ENCODE measurements at places on chromosomes 2 and 18.

DNA sequence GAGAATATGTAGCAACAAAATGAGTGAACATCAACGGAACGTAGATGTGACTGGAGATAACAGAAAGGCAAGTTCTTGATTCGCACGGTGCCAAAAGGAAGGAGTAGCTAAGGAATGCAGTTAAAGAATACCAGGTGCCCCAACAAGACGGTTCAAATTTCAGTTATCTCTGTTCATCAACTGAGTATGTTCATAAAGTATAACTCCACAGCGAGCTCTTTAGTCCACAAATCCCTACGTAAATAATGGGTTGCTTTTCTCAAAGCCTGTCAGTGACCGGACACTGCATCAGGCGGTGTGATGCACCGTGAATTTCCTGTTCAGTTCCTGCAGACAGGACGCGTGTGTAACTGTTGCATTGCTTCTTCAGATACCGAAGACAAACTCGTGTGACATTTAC, 91.8 kb downstream of the NOL10 start:
- no peak for DNase-seq

- no peak for DNase-seq
Measured at GRCh38 chr2:62383846-62384245, 122.1 kb downstream of the TMEM17 start.

DNA sequence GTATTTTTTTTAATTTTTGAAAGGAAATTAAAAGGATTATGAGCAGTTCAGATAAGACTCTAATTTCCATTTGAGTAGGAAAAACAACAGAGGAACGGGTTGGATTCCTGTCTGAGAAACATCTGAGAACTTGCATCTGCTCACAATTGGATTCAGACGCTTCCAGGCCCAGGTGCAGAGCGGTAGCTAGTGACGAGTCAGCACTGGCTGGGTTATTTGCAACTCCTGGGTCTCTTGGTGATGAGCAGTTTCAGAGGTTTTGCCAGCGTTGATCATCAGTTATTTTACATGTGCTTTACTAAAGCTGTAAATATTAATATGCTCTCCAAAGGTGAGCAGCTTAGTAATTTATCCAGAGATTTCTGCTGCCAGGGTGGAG, 39.1 kb upstream of the B3GNT7 start:
- DNase-seq = no peak

DNA sequence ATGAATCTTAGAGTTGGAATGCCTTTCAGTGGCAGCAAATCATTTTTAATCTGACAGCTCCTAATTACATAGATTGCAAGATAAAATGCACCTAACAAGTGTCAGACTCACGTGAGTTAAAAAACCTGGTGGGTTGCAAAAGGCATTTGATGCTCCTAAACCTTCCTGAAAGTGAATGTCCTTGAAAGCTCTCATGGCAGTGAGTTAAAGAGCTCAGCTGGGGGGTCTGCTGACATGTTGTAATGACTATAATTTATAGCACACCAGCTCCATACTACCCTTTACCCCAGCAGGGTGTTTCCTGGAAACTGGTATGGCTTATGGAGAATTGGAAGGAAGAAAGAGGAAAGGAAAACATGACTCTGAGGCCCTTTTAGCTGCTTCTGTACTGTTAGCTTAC, 91.9 kb upstream of the CAVIN2 start:
- DNase-seq = no peak

- no peak for DNase-seq
Measured at GRCh38 chr2:15561574-15562344, 625 bp upstream of the NBAS start.

Data from central memory CD4-positive, alpha-beta T cell (primary cell).